ENCODE measurements at places on chromosomes 16 and 17. TPM values are rescaled to one million over a fixed set of nuclear protein-coding genes. Genes with fewer than 3 reads are reported as not detected.

TNFRSF17 gene
- total RNA-seq = not detected

SLFN14 gene
- 0.10 TPM for total RNA-seq

KLHL11 gene
- 21.7 TPM for total RNA-seq

FBXL16 gene
- total RNA-seq = 6.3 TPM

TK2 gene
- total RNA-seq = 8.4 TPM

C17orf67 gene
- total RNA-seq = 3.1 TPM

HOXB5 gene
- 0.10 TPM for total RNA-seq

ITGA2B gene
- 0.44 TPM for total RNA-seq

NPIPB4 gene
- 247 TPM for total RNA-seq

CDK5R1 gene
- total RNA-seq = 6.1 TPM

GP2 gene
- total RNA-seq = not detected

KRT15 gene
- total RNA-seq = not detected

POLR3E gene
- 111 TPM for total RNA-seq

TBC1D3 gene
- not detected for total RNA-seq

TSNAXIP1 gene
- 0.52 TPM for total RNA-seq

ZG16 gene
- not detected for total RNA-seq

GRCh38 chr17:50201276-50201854, at the start of gene COL1A1:
Gene COL1A1, minus strand, starts transcription at chr17:50201631. Its CDS starts 118 bp downstream, at chr17:50201513.
- no peak for DNase-seq

DNA sequence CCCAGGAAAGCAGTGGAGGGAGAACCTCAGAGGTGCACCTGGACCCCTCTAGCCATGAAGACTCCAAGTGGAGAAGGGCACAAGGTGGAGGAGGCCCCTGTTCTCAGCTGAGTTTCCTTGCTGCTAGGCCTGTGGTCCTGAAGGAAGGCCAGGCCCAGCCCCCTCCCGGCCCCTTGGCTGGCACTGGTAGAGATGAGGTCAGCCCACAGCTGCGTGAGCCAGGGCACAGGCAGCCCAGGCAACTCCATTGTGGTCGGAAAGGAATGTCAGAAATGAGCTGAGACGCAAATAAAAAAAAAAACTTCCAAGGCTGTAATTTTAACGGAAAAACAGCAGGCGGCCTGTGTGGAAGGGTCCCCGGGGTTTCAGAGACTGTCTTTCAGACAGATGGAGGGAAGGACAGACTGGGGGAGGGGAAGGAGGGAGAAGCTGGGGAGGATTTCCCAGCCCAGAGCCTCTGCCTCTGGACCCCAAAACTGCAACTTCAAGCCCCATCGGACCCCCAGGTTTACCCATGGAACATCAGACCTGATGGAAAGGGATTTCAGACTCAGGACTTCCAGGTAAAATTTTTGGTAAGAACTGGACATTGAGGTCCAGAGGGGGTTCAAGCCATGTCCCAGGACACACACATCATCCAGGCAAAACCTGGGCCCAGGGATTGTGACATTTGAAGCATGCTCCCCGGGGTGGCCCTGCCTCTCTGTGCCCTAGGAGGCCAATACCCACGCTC, 25.6 kb upstream of the MRPS23 start:
- DNase-seq = no peak

GRCh38 chr17:6748617-6749016, 7.2 kb upstream of the XAF1 start:
- DNase-seq = no peak

DNA sequence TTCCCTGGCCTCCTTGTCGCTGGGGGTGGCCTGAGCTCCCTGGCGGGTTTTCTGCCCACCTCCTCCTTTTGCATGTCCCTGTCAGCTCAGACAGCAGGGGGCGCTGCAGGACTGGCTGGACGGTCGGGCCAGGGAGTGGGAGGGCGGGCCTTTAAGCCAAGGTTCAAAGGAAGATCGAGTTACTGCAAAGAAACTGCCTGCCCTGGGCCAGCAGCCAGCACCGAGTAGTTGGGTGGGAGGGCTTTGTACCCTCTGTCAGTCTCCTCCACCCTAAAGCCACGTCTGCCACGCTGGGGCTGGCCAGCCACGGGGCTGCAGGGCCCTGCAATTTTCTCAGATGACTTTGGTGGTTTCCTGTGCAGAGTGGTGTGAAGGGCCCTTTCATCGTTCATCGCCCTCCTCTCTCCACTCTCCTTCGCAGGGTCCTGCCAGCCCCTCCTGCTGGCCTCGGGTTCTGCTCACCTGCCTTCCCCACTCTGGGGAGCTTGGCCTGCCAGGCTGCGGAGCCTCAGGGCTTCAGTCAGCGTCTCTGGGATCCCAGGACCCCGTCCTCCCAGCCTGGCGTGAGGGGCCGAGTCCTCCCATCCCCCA, 12.3 kb downstream of the GPR142 start:
- DNase-seq = peak; percentile 83

DNA sequence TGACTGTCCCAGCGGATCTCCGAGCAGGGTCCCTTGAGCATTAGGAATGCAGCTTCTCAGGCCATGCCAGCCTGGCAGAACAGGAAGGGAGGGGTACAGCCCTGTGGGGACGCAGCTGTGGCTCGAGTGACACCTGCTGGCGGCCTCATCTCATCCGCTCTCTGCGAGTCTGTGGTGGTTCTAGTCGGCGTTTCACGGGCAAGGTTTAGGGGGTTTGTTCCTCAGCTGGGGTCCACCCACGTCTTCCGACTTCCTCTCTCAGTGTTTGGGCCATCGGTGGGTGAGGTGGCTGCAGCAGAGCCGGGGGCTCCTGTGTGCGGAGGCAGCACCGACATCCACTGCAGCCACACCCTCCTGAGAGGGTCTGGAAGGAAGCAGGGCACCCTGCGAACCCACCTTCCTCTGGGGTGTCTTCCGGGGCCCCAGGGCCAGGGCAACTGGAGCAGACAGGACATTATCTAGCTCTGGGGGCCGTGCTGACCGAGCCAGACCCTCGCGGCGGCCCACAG, 33.3 kb downstream of the JPH3 start:
- peak; percentile 24 for DNase-seq

GRCh38 chr17:50601823-50602375, 32.8 kb upstream of the ABCC3 start:
- no peak for DNase-seq

DNA sequence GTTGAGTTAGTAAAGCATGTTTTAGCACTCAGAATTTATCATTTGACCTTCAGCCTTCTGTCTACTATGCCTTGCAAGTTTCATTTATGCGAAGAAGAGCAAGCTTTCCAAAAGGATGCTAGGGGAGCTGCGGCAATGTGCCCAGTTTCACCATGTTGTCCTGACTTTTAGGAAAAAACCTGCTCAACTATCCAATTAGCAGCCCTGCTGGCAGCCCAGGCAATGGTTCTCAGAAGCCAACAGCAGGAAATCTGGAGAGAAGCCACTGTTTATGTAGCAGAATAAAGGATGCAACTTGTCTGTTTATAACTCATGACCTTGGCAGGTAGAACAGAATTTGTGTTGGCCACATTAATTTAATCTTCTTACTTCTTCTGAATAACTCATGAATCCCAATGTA, 230.8 kb downstream of the ABCC12 start:
- DNase-seq = no peak

GRCh38 chr17:56761387-56761786, 72.3 kb downstream of the C17orf67 start:
- DNase-seq = no peak

GRCh38 chr17:48609759-48610281, 997 bp downstream of the HOXB7 start:
- no peak for DNase-seq

- DNase-seq = no peak
Observed at GRCh38 chr17:81384929-81385319, 10.3 kb upstream of the BAHCC1 start.

DNA sequence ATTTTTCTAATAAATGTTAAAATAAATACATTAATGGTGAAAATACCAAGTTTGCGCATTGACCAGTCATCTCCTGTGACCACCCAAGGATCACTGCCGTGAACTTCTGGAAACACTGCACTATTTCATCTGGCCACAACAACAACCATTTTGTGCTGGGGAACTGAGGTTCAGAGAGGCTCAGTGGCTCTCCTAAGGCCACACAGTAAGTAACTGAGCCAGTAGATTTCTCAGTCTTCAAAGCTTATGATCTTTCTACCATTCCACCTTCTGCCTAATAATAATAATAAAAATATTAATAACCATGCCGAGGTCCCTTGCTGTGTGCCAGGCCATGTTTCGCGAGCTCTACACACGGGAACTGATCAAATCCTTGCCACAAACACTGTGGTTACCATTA, 182.0 kb downstream of the IRF8 start:
- no peak for DNase-seq

DNA sequence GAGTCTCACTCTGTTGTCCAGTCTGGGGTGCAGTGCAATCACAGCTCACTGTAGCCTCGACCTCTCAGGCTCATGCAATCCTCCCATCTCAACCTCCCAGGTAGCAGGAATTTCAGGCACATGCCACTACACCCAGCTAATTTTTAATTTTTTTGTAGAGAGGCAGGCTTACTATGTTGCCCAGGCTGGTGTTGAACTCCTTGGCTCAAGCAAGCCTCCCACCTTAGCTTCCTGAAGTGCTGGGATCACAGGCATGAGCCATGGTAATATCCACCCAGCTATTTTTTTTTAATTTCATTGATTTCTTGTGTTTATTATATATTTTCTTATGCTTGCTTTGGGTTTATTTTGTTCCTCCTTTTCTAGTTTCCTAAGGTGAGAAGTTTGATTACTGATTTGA, 33.9 kb upstream of the NACA2 start:
- DNase-seq = no peak

- no peak for DNase-seq
Observed at GRCh38 chr17:32586666-32587065, 99.9 kb downstream of the CDK5R1 start.

DNA sequence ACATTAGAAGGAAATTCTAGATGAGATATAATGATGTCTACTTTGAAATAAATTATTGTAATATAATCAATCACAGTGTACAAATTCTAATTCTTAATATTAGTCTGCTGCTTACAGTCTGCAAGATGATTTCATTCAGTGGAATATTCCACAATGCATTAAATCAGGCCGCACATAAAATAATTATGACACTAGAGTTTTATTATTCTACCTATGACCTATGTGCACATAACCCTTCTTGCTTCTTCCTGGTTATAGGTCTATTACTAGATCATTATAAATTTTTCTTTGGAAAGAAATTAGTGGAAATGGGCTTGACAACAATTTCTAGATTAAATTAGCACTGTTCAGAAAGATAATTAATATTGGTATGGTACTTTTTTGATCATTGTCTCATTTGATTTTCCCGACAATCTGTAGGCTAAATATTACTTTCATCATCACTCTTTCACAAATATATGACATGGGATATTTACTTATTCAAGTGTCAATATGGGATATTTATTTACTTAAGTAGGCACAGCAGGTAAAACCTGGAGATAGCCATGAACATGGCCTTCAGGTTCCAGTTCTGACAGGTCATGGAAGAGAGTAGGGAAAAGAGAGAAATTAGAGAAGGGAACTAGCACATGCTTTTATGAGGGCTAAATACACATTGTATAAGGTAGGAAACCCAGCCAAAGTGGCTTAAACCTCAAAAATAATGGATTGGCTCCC, 476.4 kb downstream of the TOX3 start:
- DNase-seq = no peak

DNA sequence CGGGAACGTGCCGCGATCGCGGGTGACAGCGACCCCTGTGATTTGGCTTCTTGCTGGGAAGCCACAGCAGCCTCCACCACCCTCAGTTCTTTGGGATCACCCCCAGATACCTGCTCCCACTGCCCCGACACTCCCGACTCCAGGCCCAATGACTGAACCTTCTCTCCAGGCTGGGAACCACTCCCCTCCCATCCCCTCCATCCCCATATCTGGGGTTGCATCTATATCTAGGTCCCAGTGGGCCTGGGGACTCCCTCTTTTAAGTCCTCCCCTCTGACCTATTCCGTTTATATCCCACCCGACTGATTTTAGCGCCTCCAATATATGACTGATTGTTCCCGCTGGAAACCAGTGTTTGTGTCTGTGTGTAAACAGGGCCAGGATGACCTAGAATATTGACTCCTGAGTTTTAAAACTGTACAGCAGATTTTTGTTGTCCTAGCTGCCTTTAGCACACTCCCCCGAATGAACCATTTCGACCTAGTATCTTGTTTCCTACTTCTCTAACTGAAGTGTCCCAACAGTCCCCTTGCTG, 667 bp downstream of the PSMD3 start:
- DNase-seq = no peak

DNA sequence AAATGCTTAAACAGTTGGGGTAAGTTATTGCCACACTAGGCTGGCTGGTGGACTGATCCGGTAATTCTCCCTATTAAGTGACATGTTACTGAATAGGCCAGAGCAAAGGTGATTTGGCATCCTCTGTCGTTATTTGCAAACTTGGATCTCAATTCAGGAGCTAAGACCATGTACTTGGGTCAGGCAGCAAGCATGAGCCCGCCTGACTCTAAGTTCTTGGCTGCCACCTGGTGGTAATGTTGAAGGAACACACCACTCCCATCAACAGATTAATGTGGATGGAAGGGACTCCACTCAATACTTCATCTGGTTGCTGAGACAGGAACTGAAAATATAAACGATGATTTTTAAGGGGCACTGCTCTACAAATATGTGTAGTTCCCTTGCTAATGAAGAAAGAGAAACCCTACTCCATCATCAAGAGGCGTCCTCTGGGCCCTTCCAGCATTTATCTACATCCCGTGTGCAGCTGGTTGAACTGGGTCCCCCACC, 70.8 kb downstream of the EMP2 start:
- peak; percentile 49 for DNase-seq

GRCh38 chr16:30805056-30805369, 18.0 kb upstream of the ZNF629 start:
- DNase-seq = no peak

Measured in activated T-helper 1 cell treated with anti-CD3 and anti-CD28 coated beads, Interleukin-12 subunit alpha, Interleukin-12 subunit beta, Interleukin-2, Interleukin-4 antibody, amounts not matched to agents 30 ng/mL and 10 ng/mL and 1 ng/mL, durations not matched to agents 14 hours and 24 hours and 36 hours (primary cell).